ENCODE measurements at places on chromosomes 11 and 22.
A peak's percentile ranks its signal among the peaks of the same experiment; 100 is the strongest.

DNA sequence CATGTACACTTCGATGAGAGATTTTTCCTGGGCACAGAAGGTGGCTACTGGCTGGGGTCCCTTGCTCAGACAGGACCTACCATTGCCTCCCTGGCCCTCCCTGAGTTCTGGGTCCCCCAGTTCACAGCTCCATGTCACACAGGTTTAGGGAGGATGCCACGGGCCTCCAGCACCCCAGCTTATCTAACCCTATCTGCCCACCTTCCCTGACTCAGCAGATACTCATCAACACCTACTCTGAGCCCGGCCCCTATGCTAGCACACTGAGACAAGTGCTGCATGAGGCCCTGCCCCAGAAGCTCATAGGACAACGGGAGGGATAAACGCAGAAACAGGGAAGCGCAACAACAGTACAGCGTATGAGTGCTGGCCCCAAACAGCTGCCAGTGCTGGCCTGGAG lies 9.6 kb downstream of the NAGA start:
- DNase-seq: no peak

DNA sequence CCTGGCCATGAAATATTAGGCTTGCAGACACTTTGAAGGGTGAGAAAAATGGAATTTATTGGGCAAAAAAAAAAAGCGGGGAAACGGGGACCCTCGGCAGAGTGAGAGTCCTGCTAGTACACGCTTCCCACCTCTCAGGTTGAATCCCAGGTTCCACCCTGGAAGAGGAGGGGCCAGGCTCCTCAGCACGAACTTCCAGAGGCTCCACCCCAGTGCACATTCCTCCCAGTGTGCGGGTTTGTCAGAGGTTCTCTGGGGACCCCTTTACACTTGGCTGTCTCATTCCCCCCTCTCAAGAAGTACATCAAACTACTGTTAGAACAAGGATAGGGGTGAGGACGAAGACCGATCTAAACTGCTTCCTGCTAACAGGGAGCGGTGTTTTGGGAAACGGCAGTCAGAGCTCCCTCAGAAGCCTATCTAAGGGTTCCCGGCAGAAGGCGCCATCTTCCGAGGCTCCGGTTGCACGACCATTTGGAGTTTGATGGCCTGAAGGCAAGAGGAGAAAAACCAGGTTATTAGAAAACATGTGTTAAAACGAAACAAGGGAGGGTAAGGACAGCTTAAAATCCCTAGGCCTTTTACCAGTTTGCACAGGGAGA lies 27.5 kb downstream of the FOLR3 start:
- no peak for DNase-seq

DNA sequence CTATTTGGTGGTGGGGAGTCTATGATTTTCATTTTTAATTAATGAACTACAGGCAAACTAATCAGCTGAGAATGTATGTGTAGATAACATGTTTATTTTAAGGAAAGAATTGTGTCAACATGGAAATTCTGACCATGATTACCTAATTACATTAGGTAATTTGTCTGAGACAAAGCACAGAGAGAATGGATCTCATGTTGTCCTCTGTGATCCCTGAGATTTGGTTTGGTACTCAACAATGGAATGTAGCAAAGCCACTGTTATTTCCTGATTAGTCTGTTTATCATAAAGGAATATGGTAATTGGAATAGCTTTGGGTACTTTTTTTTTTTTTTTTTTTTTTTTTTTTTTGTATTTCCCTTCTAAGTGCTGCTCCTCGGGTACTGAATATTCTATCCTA lies 718.8 kb upstream of the ARHGAP42 start:
- DNase-seq: no peak

GRCh38 chr11:69012092-69013008 lies 696 bp downstream of the MRGPRF start:
- DNase-seq: peak; percentile 42

- peak; percentile 45 for DNase-seq
Measured at GRCh38 chr11:1771700-1772099, 8.0 kb upstream of the CTSD start.

- DNase-seq: no peak
Measured at GRCh38 chr11:78332174-78332866, 85.3 kb downstream of the GAB2 start.

DNA sequence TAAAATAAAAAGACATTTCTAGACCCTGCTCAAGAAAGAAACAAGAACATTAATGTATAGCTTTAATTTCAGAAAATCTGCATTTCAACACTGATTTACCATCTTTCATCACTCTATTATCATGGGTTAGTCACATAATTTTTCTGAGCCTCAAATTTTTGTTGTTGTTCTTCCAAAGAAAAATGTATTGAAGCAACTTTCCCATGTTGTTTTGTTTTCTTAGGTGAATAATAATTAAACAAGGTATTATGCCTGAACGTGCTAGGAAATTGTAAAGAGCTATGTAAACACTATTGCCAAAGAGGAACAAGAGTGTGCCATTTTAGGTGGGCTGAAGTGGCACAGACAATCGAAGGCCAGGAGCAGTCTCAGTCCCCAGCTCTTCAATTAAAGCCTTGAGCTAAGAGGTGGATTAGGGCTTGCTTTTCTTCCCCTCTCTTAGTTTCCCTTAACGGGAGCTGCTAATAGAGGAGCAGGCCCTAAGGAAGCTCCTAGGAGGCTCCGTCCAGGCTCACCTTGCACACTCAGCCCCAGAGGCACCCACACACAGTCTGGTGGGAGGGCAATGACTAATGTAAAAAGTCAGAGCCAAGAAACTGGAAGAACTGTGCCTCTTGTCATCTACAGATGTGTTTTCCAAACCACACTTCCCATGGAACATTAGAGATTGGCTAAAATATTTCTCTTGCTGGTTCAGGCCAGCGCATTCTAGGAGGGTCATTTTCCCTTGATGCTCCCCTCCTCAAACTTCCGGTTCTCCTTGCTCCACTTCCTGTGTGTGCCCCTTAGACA lies 8.8 kb upstream of the UBASH3B start:
- DNase-seq: no peak

DNA sequence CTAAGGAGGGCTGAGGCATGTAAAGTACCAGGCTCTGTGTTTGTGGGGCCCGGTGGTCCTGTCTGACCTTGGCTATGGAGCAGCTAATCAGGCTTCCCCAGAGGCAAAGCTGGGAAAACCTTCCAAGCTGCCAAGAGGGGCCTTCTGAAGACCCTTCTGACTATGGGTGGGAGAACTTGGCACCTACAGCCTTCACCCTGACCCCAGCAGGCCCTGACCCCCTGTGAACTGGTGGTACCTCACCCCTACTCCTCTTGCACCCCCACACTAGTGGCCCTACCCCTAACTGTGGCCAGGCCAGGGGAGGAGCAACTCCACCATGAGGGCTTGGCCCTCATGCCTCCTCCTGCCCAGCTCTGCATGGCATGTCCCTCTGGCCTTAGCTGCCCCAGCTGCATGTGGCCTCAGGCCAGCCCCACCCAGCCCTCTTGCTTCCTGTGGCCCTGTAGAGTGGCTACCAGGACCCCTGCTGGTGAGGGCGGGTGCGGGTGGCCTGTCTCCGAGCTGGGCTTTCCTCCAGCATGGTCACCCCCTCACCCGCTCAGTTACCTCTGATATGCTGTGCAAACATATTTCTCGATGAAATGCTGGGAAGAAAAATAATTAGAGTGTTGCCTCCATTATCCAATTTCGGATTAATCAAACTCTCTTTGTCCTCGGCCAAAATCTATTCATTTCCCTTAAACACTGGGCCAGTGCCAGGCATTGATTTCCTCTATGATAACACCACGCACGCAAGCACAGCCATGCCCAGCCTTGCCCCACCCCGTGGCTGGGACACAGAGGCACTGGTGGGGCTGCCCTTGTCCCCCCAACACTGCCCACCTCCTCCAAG lies 7.5 kb downstream of the GNAZ start:
- no peak for DNase-seq

GRCh38 chr11:10038521-10039302 lies 255.3 kb downstream of the SBF2 start:
- no peak for DNase-seq

GRCh38 chr11:125084057-125084416 lies 20.9 kb downstream of the SLC37A2 start:
- DNase-seq: no peak

GRCh38 chr11:83006877-83007330 lies 64.8 kb downstream of the RAB30 start:
- DNase-seq: no peak

GRCh38 chr11:2524446-2525165 lies 79.8 kb downstream of the KCNQ1 start:
- no peak for DNase-seq

DNA sequence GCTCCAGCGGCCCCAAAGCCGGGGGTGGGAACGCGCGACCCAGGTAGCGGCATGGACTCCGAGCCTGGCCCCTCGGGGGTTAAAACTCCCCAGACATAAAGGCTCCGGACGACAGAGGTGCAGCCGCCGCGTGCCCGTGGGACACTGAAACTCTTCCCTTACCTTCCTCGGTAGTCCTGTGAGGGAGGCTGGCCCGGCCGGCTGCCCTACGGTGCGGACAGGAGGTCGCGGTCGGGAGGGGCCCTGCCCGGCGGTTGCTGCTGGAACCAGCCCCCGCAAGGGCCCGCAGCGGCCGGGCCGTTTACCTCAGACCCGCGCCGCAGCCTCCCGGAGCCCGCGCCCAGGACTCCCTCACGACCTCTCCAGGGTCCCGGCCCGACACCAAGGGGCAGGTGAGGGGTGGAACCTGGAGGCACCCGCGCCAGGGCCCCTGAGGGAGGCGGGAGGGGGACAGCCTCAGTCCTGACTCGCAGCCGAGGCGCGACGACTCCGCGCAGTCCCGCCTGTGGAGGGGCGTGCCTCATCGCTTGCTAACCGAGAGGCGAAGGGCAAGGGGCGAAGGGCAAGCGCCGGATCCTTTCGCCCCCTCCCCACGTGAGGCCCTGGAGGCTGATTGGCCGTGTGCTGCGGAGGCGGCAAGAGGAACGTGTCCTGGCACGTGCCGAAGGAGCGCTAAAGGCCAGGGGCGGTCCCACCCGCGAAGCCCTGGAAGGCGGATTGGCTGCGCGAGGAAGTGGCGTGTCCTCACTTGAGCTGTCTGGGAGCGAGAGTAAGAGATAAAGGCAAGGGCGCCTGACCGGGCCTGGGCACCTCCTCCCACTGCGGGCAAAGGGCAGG lies at the start of gene UPB1:
UPB1 (plus strand) TSS at position 805 of the 837 bp plus-strand sequence. CDS start 72 bp downstream, outside the sequence.
- DNase-seq: no peak

GRCh38 chr11:119828006-119828405 lies 99.0 kb upstream of the NECTIN1 start:
- DNase-seq: no peak

DNA sequence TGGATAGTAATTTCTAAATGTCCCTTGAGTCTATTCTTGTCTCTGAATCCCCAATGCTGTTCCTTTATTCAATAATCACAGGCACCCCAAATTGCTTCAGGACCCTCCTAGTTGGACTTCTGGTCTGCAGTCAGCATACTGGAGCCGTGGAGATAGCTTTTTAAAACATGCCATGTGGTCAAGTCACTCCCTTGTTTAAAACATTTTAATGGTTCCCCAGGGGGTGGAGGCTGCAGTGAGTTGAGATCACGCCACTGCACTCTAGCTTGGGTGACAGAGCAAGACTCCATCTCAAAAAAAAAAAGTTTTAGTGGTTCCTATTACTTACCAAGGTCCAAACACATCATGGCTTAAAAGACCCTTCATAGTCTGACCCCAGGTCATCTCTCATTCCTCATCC lies 220.3 kb downstream of the ADAMTS15 start:
- DNase-seq: no peak

GRCh38 chr11:15483205-15483604 lies 368.5 kb downstream of the INSC start:
- DNase-seq: no peak

- no peak for DNase-seq
Measured at GRCh38 chr22:25420925-25421904, 143.3 kb upstream of the GRK3 start.

- DNase-seq: no peak
Measured at GRCh38 chr22:49660794-49661781, 166.6 kb downstream of the BRD1 start.

GRCh38 chr11:11263238-11264005 lies 89.6 kb downstream of the CSNK2A3 start:
- no peak for DNase-seq

DNA sequence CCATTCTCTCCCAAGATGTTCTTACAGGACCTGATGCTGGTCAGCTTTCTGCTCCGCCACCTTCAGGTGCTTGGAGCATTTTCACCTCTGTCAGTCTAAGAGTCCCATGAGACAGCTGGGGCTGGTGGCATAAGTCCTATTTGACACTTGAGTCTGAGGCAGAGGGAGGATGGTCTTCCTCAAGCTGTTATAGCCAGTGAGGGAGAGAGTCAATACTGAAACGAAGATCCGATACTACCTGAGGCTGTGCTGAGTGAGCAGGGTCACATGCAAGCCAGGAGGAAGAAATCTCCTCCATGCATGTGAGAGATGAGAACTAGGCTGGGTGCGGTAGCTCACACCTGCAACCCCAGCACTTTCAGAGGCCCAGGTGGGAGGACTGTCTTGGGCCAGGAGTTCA lies 5.6 kb downstream of the ZFPL1 start:
- no peak for DNase-seq

- no peak for DNase-seq
Measured at GRCh38 chr11:45563171-45563570, 102.3 kb downstream of the CHST1 start.

- DNase-seq: peak; percentile 64
Measured at GRCh38 chr11:27464909-27465308, 7.7 kb downstream of the LGR4 start.

GRCh38 chr11:35165423-35166368 lies 26.7 kb downstream of the CD44 start:
- DNase-seq: no peak

GRCh38 chr22:40478338-40479125 lies 108.1 kb downstream of the SGSM3 start:
- DNase-seq: no peak

GRCh38 chr11:1198561-1199240 lies 24.2 kb upstream of the MUC5B start:
- no peak for DNase-seq

- DNase-seq: no peak
Measured at GRCh38 chr11:131880316-131880715, 509.9 kb downstream of the NTM start.

DNA sequence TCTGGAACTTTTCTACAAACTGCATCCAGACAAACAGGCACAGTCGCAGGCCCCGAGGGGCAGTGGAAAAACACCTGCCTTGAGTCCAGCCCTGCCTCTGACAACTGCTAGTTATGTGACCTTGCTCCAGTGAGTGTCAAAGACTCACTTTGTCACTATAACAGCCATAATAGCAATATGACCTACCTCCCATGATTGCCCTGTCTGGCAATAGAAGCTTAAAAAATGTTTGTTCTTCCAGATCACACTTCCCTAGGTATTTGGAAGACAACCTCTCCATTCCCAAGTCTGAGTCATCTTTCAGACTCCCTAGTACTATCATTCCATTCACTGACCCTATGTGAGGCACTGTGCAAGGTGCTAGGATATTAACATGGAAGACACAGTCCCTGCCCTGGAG lies 74.5 kb downstream of the RPL27A start:
- DNase-seq: no peak

DNA sequence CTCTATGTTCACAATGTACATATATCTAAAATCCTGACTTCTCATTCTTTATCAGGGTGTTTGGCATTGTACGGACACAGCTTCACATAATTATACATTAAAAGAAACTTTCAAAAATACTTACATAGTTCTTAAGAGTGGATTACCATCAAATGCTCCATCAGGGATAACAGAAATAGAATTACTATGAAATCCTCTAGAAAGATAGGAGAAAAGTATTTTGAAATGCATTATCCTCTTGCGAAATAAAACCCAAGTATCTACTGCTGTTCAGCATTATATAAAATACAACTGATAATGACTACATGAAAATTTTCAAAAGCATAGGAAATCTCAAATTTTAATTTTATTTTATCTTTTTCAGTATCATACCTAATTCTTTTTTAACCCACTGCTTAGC lies 17.8 kb upstream of the CCDC34 start:
- peak; percentile 87 for DNase-seq
